Ascending aorta (tissue), 2 donors: ENCODE measurements at places on chromosomes 11 and 22. TPM values are rescaled to one million over a fixed set of nuclear protein-coding genes. Genes with fewer than 3 reads are reported as not detected.

The FAM227A gene
- total RNA-seq: 0.43 TPM

The CHRNA10 gene
- not detected for total RNA-seq

The MS4A7 gene
- total RNA-seq: 114 TPM

The CHRM4 gene
- total RNA-seq: not detected

The MMP1 gene
- total RNA-seq: not detected

The CCDC89 gene
- 16.6 TPM for total RNA-seq

The CHRM1 gene
- total RNA-seq: not detected

The ROM1 gene
- total RNA-seq: not detected

The ELMOD1 gene
- not detected for total RNA-seq

The H19 gene
- total RNA-seq: 539 TPM

The DENND6B gene
- 1.4 TPM for total RNA-seq

The MMP10 gene
- total RNA-seq: not detected

The CABP4 gene
- total RNA-seq: not detected
